ENCODE measurements at places on chromosomes 11 and 22.

DNA sequence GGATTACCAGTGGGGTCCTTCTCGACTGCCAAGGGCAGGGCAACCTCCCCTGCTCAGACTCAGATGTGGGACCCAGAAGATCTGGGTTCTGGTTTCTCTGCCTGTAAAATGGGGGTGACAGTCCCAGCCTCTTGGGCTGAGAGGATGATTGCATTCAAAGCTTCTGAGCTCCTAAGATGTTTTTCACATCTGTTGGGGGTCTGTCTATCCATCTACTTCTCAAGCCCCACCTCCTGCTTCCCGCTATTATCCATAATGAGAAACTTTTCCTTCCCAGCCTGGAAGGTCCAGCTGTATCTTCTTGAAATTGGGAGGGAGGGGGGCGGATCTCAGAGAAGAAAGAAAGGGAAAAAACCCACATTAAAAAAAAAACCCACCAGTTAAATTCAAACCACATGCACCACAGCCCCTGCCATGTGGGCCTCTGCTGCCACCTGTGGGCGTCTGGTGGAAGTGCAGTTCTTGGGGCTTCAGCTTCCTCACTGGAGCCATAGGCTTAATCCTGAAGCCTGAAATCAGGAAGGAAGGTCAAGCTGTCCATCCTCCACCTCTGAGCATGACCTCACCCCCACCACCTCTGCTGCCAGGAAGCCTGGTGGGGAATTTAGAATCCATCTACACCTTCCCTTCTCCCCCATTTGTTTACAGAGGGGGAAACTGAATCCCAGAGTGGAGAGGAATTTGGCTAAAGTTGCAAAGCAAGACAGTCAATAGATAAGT, 27.3 kb downstream of the ARHGEF17 start:
- peak; percentile 88 for DNase-seq

GRCh38 chr11:73570415-73571114, 27.3 kb downstream of the FAM168A start:
- no peak for DNase-seq

DNA sequence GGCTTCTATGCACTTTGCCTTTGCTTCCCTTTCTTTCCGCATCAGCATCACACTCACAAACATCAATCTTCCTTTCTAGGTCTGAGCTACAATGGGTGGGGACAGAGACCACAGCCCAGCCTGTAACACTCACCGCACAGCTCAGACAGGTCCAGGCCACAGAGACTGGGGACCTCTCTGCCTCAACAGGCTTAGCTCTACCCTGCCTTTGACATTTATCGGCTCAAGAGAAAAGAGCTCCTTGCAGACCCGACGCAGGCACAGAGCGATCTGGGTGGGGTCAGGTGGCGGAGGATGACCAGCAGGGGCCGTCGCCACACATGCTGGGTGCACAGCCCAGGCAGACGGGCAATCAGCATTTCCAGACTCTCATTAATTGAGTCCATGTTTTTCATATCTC, 837.3 kb downstream of the TBC1D22A start:
- peak; percentile 27 for DNase-seq

GRCh38 chr11:7673724-7674434, 579 bp upstream of the CYB5R2 start:
- peak; percentile 72 for DNase-seq

DNA sequence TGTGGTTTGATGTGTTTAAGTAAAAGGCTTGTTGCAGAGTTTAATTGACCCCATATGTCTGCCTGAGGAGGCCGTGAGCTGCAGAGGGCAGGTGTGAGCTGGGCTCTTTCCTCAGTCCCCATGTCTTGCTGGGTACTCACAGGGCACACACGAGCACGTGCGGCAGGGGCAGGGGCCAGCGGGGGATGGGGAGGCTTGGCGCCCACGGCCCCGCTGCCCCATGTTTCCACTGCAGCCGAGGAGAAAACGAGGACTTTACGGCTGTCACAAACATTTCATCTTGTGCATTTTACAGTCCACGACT, 24.7 kb upstream of the CCDC188 start:
- DNase-seq = no peak

DNA sequence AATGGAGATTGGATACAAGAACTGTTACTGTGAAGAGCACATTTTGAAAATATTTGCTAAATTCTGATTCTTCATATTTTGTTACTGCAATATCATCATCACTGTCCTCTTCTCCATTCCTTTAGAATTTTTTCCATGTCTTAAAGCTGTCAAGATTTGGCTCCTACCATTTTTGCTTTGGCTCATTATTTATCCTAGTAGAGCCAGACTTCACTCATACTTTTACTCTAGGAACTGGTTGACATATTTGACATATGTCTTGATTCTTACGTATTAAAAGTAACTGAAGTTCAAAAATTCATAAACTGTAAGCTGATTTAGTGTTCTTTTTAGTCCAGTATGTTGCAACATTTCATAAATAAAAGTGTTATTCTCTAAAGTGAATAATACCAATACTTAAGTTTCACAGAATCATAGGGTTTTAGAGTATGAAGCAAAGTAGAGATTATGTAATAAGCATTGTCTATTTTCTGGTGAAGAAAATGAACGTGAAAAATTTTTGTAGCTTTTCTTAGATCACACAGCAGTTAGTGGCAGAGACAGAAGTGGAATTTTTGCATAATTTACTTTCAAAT, 225.6 kb downstream of the TMEM135 start:
- no peak for DNase-seq

Measured in upper lobe of right lung (tissue), 1 donor.